ENCODE measurements at places on chromosomes 5 and 9.

GRCh38 chr5:95613514-95613913 is 6.4 kb upstream of the GPR150 start:
- no peak for DNase-seq

DNA sequence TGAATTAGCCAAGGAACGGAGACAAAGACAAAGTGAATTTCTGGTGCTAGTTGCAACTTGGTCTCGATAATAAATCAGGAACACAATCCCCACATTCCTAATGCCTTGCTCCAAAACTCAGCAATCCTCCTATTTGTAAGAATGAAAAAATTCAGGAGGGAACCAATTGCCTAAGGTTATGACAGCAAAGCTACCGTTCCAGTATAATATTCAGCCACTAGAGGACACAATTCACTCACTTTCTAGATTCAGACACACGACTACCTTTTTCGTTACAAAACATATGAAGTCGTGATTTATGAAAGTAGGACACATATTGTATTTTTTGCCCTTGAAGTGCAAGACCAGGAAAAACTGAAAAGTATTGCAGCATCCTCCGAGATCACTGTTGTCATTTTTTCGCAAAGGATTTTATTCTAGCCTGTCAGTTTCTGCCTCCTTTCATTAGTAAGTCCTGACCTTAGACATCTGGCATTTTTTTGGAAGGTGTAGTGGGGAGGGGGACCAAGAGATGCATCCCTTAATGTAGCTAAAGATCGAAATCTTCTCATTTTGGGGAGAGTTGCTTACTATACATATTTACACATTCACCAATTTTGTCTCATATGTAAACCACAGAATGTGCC is 133.1 kb downstream of the DOCK8 start:
- no peak for DNase-seq

GRCh38 chr5:109701792-109702191 is 12.1 kb downstream of the MAN2A1 start:
- no peak for DNase-seq

GRCh38 chr5:2001300-2001699 is 118.6 kb upstream of the IRX4 start:
- DNase-seq: no peak

GRCh38 chr9:110048976-110049698 is 158.8 kb downstream of the C9orf152 start:
- DNase-seq: peak; percentile 11

DNA sequence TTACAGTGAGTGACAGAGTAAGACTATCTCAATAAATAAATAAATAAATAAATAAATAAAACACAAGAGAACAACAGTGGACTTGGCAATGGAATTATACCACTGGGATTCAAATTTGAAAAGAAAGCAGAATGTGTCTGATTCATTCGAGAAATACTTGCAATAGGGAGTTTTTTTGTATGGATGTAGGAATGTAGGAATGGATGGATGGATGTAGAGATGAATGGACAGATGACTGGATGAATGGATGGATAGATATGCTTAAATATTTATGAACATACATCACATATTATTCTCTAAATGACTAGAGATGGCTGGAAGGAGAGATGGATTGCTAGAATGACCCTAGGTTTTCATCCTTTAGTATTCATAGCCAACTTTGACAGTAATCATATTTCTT is 22.0 kb upstream of the CEMIP2 start:
- DNase-seq: no peak

- DNase-seq: no peak
Measured at GRCh38 chr5:146716636-146717035, 161.9 kb downstream of the PPP2R2B start.

- DNase-seq: no peak
Measured at GRCh38 chr9:86355814-86356213, 1.6 kb upstream of the TUT7 start.

DNA sequence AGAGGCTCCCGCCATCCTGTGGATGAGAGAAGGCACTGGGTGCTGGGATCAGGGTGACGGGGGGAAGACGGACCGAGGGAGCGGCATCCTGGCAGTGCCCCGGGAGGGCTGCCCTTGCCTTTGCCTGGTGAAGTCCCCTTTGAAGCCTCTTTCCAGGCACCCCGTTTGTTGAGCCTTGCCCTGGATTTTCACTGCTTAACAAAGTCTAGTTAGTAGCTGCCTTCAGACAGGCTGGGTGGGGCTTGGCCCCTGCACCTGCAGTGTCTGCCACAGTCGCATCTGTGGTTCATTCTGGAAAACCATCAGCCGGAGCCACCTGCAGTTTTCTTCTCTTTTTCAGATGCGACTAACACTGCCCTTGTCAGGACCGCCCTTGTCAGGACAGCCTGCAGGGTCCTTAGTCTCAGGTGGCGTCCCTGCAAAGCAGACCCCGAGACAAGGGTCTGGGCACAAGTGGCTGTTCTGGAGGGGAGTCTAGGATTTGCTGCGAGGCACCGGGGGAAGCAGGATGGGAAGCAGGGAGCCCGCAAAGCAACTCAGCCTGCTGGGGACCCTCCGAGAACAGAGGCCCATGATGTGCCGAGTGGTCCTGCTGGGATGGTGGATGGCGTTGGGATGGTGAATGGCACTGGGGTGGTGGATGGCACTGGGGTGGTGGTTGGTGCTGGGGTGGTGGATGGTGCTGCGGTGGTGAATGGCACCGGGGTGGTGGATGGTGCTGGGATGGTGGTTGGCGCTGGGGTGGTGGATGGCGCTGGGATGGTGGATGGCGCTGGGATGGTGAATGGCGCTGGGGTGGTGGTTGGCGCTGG is 147.9 kb upstream of the COL5A1 start:
- no peak for DNase-seq

Data from activated T-helper 1 cell treated with anti-CD3 and anti-CD28 coated beads, Interleukin-12 subunit alpha, Interleukin-12 subunit beta, Interleukin-2, Interleukin-4 antibody, amounts not matched to agents 30 ng/mL and 10 ng/mL and 1 ng/mL, durations not matched to agents 14 hours and 24 hours and 36 hours (primary cell).